ENCODE measurements at places on chromosomes 3 and 15. TPM values are rescaled to one million over a fixed set of nuclear protein-coding genes. Genes with fewer than 3 reads are reported as not detected.

Gene SGO1
- 11.8 TPM for total RNA-seq

Gene CILP
- not detected for total RNA-seq

Gene FEZF2
- total RNA-seq: not detected

Gene ITGB5
- total RNA-seq: 190 TPM

Gene DNAJC13
- 39.9 TPM for total RNA-seq

Gene PP2D1
- not detected for total RNA-seq

Gene RAP2B
- 28.2 TPM for total RNA-seq

Gene GJD2
- not detected for total RNA-seq

Gene MUC13
- total RNA-seq: not detected

Gene SAMD7
- not detected for total RNA-seq

Gene IL5RA
- not detected for total RNA-seq

Gene HGD
- 0.20 TPM for total RNA-seq

Gene PCOLCE2
- not detected for total RNA-seq

Gene TRIM42
- not detected for total RNA-seq

Gene HTR3E
- not detected for total RNA-seq

Gene CSPG4
- total RNA-seq: under 0.01 TPM

Gene CHAC1
- 5.5 TPM for total RNA-seq

Gene WNT5A
- 0.93 TPM for total RNA-seq

Gene TMEM207
- not detected for total RNA-seq

Gene ST3GAL6
- 28.8 TPM for total RNA-seq

Gene FAM3D
- total RNA-seq: not detected

Gene NEK10
- total RNA-seq: 0.30 TPM

Gene TRH
- not detected for total RNA-seq

Gene GOLGA8J
- total RNA-seq: not detected

Gene THAP10
- 4.5 TPM for total RNA-seq

Gene SLC27A2
- 1.2 TPM for total RNA-seq

Gene SEMA3B
- not detected for total RNA-seq

Gene RTP3
- total RNA-seq: not detected

Gene BBS4
- 42.6 TPM for total RNA-seq

Gene SCN11A
- total RNA-seq: not detected

Gene RARB
- 35.0 TPM for total RNA-seq

Gene CCR1
- total RNA-seq: not detected

Gene CTXN2
- total RNA-seq: not detected

Gene RYR3
- not detected for total RNA-seq

Gene CPN2
- not detected for total RNA-seq

Gene PRTG
- total RNA-seq: 8.5 TPM

Gene KIF9
- 10.1 TPM for total RNA-seq

Gene TXNRD3
- total RNA-seq: 5.5 TPM

Gene IL12A
- total RNA-seq: 2.3 TPM

Gene FAM174B
- total RNA-seq: 6.3 TPM

Gene SERPINI1
- total RNA-seq: 0.40 TPM

Gene EDEM1
- total RNA-seq: 33.8 TPM

Gene C3orf85
- not detected for total RNA-seq

Gene LRRC15
- 0.20 TPM for total RNA-seq

Gene SPTBN5
- total RNA-seq: 2.3 TPM

Gene SH2D7
- total RNA-seq: not detected

Gene PLA2G4D
- not detected for total RNA-seq

Gene MST1R
- total RNA-seq: 1.7 TPM

Gene TRIM71
- total RNA-seq: not detected

Gene SATB1
- 1.6 TPM for total RNA-seq

Gene NMNAT3
- 0.87 TPM for total RNA-seq

Gene CCDC54
- not detected for total RNA-seq

Gene PLIN1
- not detected for total RNA-seq

Measured in mammary microvascular endothelial cell (primary cell).